Caco-2 (cell line): ENCODE measurements at places on chromosomes 12 and 14.

GRCh38 chr12:38998887-38999482, 93.6 kb upstream of the CPNE8 start:
- DNase-seq, result no peak

DNA sequence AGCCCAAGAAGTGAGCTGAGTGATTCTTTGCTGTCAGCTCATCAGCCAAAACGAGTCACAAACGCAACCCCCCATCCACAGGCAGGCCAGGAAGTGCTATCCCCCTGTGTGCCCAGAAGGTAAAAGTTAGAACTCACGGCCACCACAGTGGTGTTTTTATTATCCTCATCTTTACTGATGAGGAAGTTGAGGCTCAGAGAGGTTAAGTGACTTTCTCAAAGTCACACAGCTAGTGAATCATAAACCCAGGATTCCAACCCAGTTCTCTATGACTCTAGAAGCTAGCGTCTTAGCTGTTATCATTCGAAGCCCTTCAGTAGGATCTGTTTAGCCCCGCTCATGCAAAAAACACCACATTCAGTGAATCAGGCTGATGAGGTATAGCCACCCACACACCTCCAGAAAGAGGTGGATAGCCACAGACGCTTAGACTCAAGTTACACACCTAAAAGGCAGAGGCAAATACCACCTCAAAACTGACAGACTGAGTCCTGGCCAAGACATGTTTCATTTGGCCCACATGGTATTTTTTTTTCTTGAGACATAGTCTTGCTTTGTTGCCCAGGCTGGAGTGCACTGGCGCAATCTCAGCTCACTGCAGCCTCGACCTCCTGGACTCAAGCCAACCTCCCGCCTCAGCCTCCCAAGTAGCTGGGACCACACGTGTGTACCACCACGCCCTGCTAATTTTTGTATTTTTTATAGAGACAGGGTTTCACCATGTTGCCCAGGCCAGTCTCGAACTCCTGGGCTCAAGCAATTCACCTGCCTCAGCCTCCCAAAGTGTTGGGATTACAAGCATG, 100.7 kb downstream of the SCARB1 start:
- DNase-seq, result no peak

DNA sequence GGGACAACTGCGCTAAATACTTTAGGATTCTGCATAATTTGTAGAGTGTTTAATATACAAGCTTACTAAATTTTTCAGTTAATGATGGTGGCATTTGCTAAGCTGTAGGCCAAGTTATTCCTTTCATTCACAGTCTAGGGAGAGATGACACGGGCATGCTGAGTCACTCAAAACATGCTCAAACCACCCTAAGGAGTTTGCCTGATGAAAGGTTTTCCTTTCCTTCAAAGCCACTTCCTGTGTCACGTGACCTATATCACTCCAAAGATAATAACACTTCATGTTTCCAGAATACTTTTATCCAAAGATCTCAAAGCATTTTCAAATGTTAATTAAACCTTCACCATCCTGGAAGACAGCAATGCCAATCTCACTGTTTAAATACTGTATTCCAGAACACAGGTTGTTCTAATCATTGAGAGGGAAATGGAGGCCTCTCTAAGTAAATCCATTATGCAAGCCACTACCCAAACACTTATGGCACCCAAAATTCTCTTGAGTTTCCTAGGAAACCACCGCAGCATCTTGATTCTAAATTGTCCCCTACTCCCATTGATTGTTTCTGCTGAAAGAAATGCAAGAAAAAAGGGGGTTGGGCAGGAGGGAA, 207.0 kb upstream of the CDKN3 start:
- no peak for DNase-seq

- no peak for DNase-seq
Measured at GRCh38 chr14:94138251-94138650, 8.8 kb upstream of the IFI27L2 start.

DNA sequence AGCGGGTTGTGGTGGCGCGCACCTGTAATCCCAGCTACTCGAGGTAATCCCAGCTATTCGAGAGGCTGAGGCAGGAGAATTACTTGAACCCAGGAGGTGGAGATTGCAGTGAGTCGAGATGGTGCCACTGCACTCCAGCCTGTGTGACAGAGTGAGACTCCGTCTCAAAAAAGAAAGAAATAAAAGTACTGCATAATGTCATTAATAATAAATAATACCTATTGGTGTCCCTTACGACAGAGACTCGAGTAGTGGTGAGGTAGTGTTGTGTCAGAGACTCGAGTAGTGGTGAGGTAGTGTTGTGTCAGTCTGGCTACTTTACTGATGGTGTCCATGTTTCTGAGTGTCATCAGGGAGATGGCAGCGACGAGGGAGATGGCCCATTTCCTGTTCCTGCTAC, 1.3 kb downstream of the GLS2 start:
- peak; percentile 14 for DNase-seq

- DNase-seq, result no peak
Measured at GRCh38 chr12:2156333-2156732, 103.5 kb downstream of the CACNA1C start.

- DNase-seq, result no peak
Measured at GRCh38 chr14:50763382-50764007, 67.5 kb downstream of the NIN start.

DNA sequence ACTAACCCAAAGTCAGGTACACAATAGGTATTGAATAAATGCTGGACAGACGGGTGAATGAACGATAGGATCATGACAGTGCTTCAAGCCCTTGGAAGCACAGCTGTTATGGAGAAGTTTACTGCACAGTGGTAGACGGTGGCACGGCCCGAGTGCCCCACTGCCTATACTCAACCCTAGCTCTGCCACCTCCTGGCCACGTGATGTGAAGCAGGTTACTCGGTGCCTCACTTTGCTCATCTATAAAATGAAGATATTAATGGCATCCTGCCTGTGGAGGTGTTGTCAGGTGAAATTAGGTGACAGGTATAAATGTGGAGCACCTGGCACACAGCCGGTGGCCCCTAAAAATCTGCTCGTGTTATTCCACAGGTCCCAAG, 5.8 kb downstream of the ASB2 start:
- no peak for DNase-seq

DNA sequence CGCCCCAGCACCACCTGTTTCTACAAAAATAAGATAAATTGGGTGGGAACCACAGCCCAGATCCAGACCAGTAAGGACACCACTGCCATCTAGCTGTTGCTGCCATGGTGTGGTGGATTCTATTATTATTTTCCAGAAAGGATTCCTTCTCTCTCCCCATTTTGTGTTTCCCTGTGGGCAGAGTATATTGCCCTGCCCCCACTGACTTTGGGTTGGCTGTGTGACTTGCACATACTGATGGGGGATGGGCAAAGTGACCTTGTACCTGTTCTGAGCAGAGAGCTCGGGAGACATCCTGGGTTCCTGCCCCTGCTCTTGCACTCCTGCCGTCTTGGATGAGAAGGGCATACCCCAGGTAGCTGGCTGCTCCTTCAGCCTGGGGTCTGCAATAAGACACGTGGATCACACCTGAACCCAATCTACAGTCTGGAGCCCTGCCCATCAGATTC, 24.3 kb downstream of the MOAP1 start:
- peak; percentile 46 for DNase-seq

- no peak for DNase-seq
Measured at GRCh38 chr12:131046813-131047788, 93.4 kb downstream of the ADGRD1 start.

DNA sequence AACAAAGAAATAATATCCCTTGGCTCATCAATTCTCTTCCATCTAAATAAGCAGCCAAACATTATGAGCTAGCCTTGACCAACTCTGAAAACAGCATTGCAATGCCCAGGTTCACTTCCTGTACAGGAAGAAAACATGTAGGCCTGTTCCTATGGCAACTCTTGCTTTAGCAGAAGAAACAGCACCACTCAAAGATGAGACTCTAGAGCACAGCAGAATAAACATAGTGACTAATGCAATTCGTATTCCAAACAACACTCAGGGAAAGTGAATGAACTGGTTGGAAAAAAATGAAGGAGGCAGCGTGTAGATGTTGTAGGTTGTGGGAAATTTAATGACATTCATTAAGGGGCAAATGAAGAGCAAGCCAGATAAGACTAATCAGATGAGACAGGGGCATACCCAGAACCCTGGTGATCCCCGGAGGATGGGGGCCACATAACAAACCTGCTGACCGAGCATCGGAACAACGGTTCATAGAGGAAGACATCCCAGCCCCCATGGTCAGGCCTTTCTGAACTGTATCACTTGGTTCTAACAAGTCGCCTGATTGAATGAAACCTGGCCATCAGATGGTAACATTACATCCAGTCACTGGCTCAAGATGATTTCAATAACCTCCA, 9.0 kb downstream of the ARHGDIB start:
- DNase-seq, result no peak

DNA sequence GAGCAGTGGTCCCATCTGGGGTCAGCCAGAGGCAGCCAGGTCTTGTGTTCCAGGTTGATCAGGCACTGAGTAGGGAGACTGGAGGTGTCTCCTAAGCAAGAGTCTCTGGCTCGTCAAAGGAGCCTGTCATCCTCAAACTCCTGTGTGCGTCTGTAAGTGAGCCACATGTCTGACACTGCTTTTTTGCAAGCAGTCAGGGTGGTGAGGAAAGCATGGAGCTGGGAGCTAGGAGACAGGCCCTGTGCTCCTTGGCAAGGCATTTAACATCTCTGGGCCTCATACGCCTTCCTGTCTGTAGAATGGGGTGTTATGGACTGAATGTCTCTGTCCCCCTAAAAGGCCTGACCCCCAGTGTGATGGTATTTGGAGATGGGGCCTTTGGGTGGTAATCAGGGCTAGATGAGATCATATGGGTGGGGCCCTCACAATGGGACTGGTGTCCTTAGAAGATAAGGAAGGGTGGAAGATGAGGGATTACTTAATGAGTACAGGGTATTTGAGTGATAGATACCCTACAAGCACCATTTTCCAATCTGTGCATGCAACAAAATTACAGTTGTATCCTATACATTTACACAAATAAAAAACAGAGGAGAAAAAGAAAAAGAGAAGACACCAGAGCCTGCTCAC, 53.0 kb downstream of the ARL6IP4 start:
- DNase-seq, result no peak

DNA sequence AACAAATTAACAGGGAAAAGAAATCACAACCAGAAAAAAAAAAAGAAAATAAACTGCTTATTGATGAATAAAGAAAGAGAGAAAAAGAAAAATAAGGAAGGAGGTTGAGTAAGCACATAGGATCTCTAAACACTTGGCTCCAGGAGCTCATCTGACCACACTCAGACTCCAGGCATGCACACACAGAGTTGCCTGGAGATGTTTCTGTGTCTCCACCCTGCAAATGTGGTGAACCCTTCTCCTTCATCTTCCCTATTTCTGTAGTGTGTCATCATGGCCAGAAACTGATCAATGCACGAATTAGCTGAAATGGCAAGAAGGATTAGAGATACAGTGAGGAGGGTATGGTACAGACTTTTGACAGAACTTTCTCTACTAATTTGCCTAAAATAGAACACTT, 20.2 kb downstream of the OR4N2 start:
- DNase-seq, result no peak

GRCh38 chr12:52910248-52910883, 5.5 kb upstream of the KRT8 start:
- DNase-seq, result no peak

- DNase-seq, result no peak
Measured at GRCh38 chr12:65015850-65016249, 105.3 kb downstream of the WIF1 start.

- DNase-seq, result peak; percentile 54
Measured at GRCh38 chr12:113135178-113136127, at the start of gene RASAL1. Gene RASAL1 (minus strand): TSS chr12:113135761. CDS start chr12:113135462, 299 bp downstream.

DNA sequence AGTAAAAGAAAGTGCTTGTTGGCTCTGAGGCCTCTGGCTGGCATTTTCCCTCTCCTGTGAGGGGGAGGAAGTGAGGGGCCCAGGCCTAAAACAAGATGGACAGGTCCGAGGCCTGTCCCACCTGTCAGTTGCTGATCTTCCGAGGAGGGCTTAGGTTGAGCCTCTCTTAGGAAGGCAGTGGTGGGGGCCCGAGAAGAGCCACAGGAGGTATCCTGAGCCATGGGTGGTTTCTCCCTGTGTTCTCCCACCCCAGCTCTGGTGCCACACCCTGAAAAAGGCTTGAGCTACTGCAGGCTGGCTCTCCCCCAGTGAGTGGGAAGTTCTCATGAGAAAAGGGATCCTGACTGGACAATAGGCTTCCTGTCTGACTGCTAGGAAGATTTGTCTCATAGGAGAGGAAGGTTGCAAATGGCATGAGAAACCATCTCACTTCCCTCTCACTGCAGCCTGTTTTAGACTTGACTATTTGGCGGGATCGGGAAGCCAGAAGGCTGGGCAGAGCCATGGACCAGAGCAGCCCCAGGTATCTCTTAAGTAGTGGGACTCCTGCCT, 72.1 kb upstream of the SRSF5 start:
- DNase-seq, result no peak

DNA sequence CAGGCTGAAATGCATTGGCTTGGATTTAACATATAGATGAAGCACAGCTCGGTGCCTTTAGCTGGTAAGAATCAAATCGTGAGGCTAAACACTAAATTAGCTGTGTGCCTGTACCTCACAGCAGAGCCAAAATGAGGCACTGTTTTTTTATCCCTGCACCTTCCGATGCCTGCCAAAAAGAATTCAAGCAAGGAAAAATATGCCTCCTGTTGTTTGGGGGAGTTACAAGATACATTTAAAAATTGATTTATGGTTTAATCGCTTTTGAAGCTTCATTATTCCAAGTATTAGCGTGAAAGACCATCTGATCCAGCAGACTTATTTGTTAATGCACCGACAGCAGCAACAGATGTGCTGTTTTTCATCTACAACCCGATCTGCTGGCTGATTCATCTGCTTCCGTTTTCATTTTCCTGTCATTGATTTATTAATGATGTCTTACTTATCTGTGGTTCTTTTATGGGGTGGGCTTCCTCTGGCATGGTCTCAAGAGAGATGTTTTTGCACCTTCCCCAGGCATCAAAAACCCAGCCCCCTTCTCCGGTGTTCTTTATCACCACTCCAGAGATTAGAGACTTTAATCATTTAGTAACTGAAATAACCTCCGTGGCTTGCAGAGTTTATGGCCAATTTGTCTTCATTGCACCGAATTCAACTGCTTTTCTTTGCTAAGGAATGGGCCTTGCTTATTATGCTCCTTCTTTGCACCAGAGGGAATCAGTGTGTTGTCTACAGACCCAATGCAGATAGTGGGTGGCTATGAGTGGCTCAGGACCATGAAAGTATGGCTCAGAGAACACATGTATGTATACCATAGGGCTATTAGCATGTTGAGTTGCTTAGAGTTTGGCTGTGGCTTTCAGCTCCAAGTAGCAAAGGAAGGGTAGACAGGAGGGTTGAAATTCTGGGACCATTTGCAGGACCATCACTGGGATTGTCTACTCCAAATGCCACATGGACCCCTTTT, 166.8 kb upstream of the TMEM260 start:
- DNase-seq, result no peak

DNA sequence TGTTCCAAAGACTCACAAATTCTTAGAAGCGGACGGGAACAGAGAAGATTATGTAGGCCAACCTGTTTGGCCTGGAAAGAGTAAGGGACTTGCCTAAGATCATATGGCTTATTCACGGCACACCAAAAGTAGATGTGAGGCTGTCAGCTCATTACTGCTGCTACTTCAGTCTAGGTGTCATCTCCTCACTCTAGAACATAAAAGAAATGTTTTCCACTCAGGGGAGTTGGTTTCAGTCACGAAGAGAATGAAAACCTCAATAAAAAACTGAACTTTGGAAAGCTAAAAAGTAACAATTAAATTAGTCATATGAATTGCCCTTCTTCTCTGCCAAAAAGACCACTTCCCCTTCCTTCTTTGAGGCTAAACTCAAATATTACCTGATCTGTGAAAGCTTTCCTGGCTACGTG, 658 bp upstream of the CEP128 start:
- DNase-seq, result no peak
